ENCODE measurements at places on chromosomes 7 and 10. TPM values are rescaled to one million over a fixed set of nuclear protein-coding genes. Genes with fewer than 3 reads are reported as not detected.

DNA sequence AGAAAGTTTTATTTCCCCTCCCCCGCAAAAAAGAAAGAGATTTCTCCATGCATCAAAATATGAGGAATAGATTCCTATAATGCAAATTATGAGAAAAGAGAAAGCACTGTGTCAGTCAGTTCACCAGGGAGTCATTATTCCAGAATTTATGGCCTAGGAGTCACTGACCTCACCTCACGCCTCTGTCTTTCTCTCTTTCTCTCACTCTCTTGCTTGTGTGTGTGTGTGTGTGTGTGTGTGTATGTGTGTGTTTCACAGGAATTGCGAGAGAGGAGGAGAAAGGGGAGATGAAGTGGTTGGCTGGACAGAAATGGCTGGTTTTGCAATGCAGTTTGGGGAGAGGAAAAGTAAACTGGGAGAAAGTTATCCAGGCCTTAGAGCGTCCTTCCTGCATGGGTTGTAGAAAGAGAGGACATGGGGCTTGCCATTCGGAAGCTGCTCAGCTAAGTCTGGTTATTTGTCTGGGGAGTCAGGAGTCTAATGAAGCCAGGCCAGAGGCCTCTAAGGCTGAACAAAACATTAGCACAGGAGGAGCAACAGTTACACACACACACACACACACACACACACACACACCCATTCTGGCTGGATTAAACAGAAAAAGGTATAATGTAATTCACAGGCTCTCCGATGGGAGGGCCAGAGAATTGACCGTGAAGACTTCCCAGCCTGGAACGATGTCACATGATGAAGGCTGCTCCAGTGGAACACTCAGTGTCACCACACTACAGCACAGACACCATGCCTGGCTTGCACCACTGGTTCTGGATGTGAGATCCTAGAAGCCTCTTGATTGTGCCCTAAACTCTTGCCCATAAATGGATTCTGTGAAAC is 12.8 kb upstream of the FFAR4 start:
- no peak for DNase-seq

GRCh38 chr7:44159824-44160630 is 18.9 kb upstream of the MYL7 start:
- no peak for DNase-seq

GRCh38 chr7:1695800-1696454 is 25.9 kb downstream of the ELFN1 start:
- DNase-seq, result no peak

- no peak for DNase-seq
Observed at GRCh38 chr7:68547799-68548198, 1050.5 kb upstream of the AUTS2 start.

- DNase-seq, result no peak
Observed at GRCh38 chr7:159015454-159016410, 128.9 kb downstream of the VIPR2 start.

GRCh38 chr10:53598914-53599313 is 826.3 kb upstream of the MBL2 start:
- no peak for DNase-seq

DNA sequence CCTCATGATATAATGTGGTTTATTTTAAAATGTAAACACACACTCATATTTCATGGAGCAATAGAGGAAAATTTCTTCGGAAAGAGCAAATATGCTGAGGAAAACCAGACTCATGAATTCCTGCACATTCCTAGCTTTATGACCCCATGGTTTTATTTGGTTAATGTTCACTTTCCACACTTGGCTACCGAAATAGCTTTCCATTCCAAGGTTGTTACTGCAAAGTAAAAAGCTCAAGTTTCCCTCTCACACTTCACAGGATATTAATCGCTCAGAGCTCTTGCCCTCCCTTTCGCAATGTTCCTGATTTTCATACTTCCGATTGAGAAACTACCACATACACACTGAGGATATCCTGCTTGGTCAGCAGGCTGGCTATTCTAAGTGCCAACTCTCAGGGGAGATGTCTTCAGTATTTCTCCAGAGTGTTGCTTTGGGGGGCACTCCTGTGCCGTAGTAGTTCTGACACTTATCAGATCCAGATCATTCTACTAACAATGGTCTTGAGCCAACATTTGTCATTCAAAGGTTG is 77.5 kb upstream of the STEAP1B start:
- DNase-seq, result no peak

GRCh38 chr10:102633287-102633686 is 11.0 kb upstream of the TRIM8 start:
- no peak for DNase-seq

DNA sequence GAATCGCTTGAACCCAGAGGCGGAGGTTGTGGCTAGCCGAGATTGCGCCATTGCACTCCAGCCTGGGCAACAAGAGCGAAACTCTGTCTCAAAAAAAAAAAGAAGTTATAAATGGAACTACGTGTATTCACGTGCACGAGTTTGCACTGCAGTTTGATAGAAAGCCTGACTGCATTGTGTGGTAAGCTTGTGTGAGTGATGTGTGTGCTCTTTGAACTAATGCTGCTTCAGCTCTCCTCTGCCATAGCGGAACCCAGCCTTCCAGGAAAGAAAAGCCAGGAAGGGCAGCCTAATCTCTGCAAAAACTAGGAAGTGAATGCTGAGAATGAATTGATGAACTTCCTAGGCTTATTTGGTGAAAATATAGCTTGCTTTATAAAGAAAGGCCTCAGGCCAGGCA is 15.6 kb upstream of the MKRN1 start:
- DNase-seq, result no peak

- DNase-seq, result peak; percentile 65
Observed at GRCh38 chr10:75971402-75972211, 540.2 kb downstream of the LRMDA start.

- no peak for DNase-seq
Observed at GRCh38 chr7:53719122-53719521, 683.7 kb downstream of the POM121L12 start.

GRCh38 chr7:95376632-95377400 is 19.4 kb downstream of the PON3 start:
- DNase-seq, result no peak

GRCh38 chr10:69358148-69358795 is 58.4 kb downstream of the TACR2 start:
- DNase-seq, result no peak

GRCh38 chr10:56632537-56632936 is 271.5 kb upstream of the ZWINT start:
- DNase-seq, result no peak

DNA sequence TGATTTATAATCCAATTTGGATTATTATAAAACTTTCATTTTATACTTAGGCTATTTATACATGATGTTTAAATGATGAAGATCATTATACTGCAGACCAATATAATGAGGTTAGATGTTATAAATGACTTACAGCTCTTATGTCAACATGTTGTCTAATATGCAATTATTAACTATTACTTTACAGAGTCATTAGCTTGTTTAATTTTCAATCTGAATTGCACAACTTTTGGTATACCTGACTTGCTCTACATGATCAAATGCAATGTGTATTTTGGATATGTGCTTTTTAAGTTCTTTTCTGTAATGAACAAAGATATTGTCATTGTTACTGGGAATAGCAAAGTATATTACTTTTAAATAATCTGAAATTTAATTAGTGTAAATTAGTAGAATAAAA is 569 bp downstream of the CD36 start:
- DNase-seq, result no peak

- DNase-seq, result no peak
Observed at GRCh38 chr10:35937546-35937945, 295.4 kb upstream of the FZD8 start.

DNA sequence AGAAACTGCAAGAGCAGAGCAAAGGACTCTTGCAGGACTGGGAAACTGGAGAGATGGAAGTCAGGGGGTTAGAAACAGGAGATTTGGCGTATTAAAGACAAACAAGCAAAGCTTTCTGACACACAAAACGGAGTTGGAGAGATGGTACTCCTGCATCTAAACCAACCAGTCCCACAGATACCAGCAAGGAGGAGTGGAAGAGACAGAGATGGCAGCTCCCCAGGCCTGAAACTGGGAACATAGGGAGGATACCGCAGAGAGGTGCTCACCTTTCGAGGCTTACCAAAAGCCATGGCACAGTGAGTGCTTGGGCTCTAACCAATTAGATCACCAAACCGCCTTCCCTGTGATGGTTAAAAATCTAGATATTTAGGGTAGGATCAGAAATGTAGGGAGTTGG is 4.8 kb upstream of the MBL2 start:
- no peak for DNase-seq

DNA sequence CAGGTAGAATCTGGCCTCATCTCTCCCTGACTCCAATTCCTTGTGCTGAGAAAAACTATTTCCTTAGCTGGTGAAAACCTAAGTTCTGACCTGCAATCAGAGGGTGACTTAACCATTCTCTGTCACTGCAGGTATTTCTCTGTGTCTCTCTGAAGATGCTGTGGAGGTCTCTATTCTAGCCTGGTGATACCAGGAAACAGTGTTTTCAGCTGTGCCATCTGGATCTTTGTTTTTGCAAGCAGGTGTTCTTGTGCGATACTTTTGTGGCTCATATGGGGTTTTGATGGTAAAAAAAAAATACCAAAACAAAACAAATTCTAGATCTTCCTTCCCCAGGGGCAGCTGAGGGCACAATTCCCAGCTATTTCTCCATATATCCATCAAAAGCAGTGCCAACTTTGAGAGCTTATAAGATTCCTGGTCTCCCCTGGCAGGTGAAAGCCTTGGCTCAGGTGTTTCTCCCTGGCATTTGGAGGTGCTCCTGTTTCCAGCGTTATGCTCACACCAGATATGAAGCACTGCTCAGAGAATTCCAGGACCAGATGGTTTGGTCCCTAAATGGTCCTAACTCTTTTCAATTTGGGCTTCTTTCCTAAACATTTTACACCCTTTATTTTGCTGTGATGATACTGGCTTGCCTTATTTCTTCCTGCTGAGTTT is 9.9 kb upstream of the NPVF start:
- no peak for DNase-seq

- DNase-seq, result no peak
Observed at GRCh38 chr10:99431190-99431760, 851 bp upstream of the GOT1 start.

The OPALIN gene
- not detected for polyA plus RNA-seq

The BMPER gene
- polyA plus RNA-seq, result 20.1 TPM

The GTPBP10 gene
- polyA plus RNA-seq, result 26.8 TPM

The CNPY1 gene
- polyA plus RNA-seq, result not detected

The FAM25G gene
- polyA plus RNA-seq, result not detected

The FAM237B gene
- 0.37 TPM for polyA plus RNA-seq

The TET1 gene
- 9.3 TPM for polyA plus RNA-seq

The DOCK1 gene
- polyA plus RNA-seq, result 67.9 TPM

The ABCA13 gene
- polyA plus RNA-seq, result 0.53 TPM

The MIOS gene
- polyA plus RNA-seq, result 53.6 TPM

The BTBD16 gene
- polyA plus RNA-seq, result 0.60 TPM

The ZNF32 gene
- 78.0 TPM for polyA plus RNA-seq

The HMX3 gene
- polyA plus RNA-seq, result not detected

The WEE2 gene
- 0.19 TPM for polyA plus RNA-seq

All from right renal cortex interstitium (tissue), 3 donors.